Activated T-cell treated with anti-CD3 and anti-CD28 coated beads, Interleukin-2, amount 50 U/mL, for 4 hours (primary cell): ENCODE measurements at places on chromosomes 5 and 9.

- DNase-seq = no peak
Measured at GRCh38 chr9:3947859-3948438, 351.9 kb downstream of the GLIS3 start.

DNA sequence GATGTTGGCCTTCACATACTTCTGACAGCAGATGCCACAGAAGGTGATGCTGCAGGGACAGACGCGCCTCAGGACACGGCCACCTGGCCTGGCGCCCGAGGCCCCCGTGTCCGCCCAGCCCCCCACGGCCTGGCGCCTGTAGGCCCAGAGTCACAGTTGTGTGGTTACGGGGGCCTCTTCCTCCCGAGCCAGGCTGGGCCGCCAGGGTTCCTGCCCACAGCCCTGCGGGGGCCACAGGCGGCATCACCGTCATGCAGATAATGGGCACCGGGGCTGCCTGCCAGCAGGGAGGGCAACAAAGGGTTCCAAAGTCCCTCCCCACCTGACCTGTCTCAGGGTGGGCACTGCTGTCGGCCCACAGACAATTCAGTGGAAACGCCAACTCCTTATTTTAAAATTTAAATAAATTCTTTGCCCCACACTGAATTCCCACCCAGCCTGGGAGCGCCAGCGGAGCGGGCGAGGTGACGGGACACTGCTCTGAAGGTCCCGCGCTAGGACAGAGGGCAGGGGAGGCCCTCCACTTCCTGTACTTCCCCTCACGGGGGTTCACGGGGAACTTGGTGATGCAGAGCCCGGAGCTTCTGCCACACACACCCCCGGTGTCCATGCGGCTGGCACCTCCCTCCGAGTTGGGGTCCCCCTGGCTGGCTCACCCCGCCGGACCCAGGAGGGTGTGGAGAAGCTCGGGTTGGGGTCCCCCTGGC is 40.6 kb downstream of the EXOC3 start:
- DNase-seq = no peak

DNA sequence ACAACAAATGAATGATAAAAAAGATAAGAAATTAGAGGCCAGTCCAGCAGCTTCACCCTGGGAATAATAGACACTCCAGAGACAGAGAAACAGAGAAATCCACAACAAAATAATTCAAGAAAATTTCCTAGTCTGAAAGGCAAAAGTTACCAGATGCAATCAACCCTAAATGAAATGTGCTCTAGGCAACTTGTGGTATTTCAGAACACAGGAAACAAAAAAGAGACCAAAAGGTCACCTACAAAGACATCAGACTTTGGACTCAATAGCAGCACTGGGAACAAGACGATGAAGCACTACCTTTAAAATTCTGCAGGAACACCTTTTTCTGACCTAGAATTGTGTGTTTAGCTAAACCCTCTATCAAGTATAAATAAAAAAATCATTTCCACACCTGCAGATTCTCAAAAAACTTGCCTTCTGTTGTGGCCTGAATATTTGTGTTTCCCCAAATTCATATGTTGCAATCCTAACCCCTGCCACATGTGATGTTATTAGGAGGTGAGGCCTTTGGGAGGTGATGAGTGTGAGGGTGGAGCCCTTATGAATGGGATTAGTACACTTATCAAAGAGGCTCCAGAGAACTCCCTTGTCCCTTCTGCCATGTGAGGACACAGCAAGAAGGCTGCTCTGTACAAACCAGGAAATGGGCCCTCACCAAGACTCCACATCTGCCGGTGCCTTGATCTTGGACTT is 5.9 kb upstream of the MAPK9 start:
- no peak for DNase-seq

DNA sequence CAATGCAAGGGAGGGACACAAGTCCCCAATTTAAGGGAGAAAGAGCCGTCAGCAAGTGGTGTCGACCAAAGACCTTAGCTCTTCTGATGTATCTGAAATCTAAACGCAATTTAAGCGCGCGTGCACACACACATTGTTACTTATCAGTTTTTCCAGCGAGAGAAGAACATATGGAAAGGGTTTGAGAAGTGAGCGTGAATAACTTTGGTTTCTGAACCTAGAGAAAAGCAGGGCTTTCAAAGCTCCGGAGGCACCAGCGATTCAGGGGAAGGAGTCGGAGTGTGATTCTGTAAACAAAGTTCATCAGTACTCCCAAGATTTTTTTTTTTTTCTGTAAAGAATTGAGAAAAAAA is 191.8 kb downstream of the MEF2C start:
- no peak for DNase-seq
